Gastrocnemius medialis (tissue), 4 donors: ENCODE measurements at places on chromosomes 2 and 18. TPM values are rescaled to one million over a fixed set of nuclear protein-coding genes. Genes with fewer than 3 reads are reported as not detected.

DNA sequence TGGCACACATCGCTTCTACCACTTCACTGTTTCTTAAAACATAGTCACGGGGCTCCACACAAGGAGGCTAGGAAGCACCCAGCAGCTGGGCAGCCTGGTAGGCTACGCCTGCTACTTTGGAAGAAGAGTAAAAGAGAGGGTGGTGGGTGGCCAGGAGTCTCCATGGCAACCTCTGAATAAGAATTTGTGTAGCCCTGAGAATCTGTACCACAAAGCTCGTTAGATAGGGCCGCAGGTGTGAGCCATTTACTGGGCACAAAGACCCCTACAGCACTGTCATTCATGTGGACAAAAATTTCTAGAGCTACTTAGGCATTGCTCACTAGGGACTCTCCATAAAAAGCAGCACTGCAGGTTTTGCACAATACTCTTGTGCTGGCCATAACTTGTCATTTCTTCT is 166.4 kb upstream of the MSH6 start:
- H3K27me3 ChIP-seq, result no peaks in the 10 kb centered on the region
- H3K4me1 ChIP-seq, result no peaks in the 10 kb centered on the region
- DNase-seq, result no peak
- H3K36me3 ChIP-seq, result no peaks in the 10 kb centered on the region
- H3K27ac ChIP-seq, result no peak overlapping the region

DNA sequence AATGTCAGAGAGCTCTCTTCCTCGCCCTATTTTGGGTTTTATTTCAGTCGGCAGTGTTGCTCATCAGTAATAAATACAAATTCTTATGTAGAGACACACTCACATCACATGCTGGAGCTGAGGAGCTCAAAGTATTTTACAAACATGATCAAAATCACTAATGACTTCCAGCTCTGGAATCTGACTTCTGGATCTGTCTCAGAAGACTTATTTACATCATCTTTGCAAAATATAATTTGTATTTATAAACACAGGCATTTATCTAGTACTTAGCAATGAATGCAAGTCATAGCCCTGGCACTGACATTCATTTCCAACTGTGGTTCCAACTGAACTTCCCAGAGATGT is 327.1 kb downstream of the NCKAP5 start:
- H3K4me1 ChIP-seq, result no peaks in the 10 kb centered on the region
- H3K27me3 ChIP-seq, result no peaks in the 10 kb centered on the region
- DNase-seq, result no peak
- H3K36me3 ChIP-seq, result no peaks in the 10 kb centered on the region
- no peak overlapping the region for H3K27ac ChIP-seq
- no peak overlapping the region for H3K4me3 ChIP-seq

GRCh38 chr18:24157855-24158254 is 19.0 kb downstream of the CABYR start:
- no peaks in the 10 kb centered on the region for H3K4me1 ChIP-seq
- no peak for DNase-seq
- no peaks in the 10 kb centered on the region for H3K36me3 ChIP-seq
- no peaks in the 10 kb centered on the region for H3K27me3 ChIP-seq

GRCh38 chr18:75086494-75087034 is 122.4 kb downstream of the PTGR3 start:
- no peak overlapping the region for H3K4me3 ChIP-seq
- no peaks in the 10 kb centered on the region for H3K36me3 ChIP-seq
- H3K4me1 ChIP-seq, result no peaks in the 10 kb centered on the region
- no peak overlapping the region for H3K27ac ChIP-seq

- no peak overlapping the region for H3K27ac ChIP-seq
- H3K27me3 ChIP-seq, result no peaks in the 10 kb centered on the region
- peaks cover 35% of the 10 kb centered on the region for H3K4me1 ChIP-seq
- no peaks in the 10 kb centered on the region for H3K36me3 ChIP-seq
- no peak overlapping the region for H3K4me3 ChIP-seq
These were observed 46.2 kb upstream of the SMAD7 start for GRCh38 chr18:48996901-48997463.

LRP1B gene
- total RNA-seq, result 4.7 TPM

DNA sequence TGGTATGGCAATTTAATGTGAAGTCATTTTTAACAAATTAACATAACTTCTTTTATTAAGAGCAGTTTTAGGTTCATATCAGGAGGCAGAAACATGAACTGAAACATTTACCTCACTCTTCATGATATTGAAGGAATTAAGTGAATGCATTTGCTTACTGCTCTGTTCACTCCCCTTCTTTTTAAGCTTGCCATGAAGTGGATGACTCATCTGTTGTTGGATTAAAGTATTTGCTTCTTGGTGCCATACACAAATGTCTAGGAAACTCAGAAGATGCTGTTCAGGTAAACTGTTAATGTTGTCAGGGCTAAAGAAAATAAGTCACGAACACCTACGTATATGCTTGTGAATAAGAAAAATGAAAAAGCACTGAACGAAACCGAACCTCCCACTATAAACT is 10.2 kb upstream of the CABYR start:
- H3K36me3 ChIP-seq, result no peaks in the 10 kb centered on the region
- H3K27ac ChIP-seq, result no peak overlapping the region
- no peak for DNase-seq
- H3K27me3 ChIP-seq, result no peaks in the 10 kb centered on the region

DNA sequence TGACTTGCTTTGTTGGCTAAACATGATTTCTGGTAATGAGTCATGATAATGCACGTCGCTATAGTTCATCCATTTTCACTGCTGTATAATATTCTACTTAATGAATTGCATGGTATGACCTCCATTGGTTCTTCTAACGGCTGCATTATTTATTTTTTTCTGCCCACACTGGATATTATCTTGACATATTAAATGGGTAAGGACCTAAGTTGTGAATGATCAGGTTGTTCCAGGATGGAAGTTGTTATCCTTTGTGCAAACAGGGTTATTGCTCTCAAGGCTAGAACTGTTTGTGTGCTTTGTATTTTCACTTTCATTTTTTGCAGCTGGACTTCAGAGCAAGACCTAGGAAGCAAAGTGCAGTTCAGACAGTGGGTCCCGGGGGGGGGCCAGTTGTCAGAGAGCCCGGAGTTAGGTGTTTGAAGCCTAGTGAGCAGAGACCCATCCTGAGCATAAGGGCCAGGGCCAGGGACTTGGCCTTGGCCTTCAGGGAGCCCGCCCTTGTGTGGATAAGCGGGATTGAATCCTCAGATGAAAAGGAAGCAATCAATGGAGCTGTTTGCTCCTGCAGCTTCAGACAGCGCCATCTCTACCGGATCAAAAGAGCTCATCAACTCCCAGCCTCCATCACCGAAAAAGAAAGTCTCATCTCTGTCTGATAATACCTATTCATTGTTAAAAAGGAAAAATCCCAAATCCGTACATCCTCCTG is 48.2 kb downstream of the AGAP1 start:
- no peaks in the 10 kb centered on the region for H3K27me3 ChIP-seq
- no peak overlapping the region for H3K4me3 ChIP-seq
- no peak overlapping the region for H3K27ac ChIP-seq
